ENCODE measurements at places on chromosomes 6 and 20.

- H3K36me3 ChIP-seq: no peaks in the 10 kb centered on the region
- no peaks in the 10 kb centered on the region for H3K27me3 ChIP-seq
- no peaks in the 10 kb centered on the region for H3K4me1 ChIP-seq
Measured at GRCh38 chr6:62976566-62976965, 234.7 kb upstream of the FKBP1C start.

DNA sequence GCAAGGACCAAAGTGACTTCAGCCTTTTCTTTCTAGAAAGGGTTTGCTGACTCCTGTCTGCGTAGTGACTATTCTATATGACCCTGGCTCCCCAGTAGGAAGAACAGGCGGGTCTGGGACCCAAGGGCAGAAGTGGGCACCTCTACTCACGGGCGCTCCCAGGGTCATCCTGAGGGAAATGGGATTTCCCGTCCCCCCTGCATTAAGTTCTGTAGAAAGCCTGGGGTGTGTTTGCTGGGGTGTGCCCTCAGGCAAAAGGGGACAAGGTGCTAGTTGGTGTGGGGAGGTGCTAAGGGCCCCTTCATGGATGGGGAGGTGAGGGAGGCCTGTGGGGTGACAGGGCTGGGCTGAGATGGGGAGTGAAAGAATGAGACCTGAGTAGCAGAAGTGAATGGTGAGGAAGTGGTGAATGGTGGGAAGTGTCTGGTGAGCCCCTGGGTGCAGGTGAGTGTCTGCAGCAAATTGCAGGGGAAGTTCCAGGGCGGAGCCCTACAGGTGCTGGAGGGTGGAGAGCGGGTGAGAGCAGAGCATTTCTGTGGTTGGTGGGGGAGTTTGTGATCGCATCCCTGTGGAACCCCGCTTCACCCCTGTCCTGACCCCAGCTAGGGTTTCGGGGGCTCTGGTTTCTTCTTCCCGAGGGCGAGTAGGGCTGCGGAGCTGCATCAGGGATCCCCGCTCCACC is 21.1 kb downstream of the RAET1L start:
- H3K4me1 ChIP-seq: peaks cover 63% of the 10 kb centered on the region
- peak overlapping the region; percentile 76 for H3K4me3 ChIP-seq
- no peaks in the 10 kb centered on the region for H3K36me3 ChIP-seq
- DNase-seq: peak; percentile 41
- peak overlapping the region; percentile 68 for H3K27ac ChIP-seq

GRCh38 chr6:45877970-45878590 is 137.6 kb downstream of the CLIC5 start:
- peaks cover 20% of the 10 kb centered on the region for H3K27me3 ChIP-seq
- no peaks in the 10 kb centered on the region for H3K4me1 ChIP-seq
- no peaks in the 10 kb centered on the region for H3K36me3 ChIP-seq

DNA sequence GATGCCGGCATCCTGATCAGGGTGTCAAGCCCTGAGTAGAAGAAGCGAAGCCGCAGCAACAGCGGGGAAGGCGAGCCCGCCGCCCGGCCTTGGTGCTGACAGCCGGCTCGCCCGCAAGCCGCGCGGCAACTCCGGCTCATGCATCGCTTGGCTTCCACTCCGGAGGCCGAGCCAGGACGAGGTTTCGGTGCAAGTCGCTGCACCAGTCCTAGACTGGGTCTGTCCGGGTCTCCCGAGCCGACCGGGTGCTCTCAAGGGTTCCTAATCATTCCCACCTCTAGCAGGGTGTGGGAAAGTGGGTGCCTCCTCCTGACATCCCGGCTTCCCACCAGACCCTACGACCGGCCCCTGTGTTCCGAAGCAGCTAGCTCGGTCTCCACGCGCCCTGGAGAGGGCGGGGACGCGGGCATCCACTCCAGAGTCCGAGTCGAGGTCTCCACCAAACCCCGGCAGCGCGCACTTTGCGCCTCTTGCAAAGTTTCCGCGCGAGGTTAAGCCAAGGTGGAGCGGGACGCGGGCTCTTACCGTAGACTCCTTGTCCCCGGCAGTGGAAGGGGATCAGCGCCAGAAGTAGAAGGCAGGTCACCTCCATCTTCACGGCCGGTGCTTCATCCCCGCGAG is 1.4 kb downstream of the MDGA1 start:
- no peak overlapping the region for H3K27ac ChIP-seq
- H3K4me1 ChIP-seq: peaks cover 19% of the 10 kb centered on the region
- H3K4me3 ChIP-seq: peak overlapping the region; percentile 71
- DNase-seq: peak; percentile 42

GRCh38 chr6:107641500-107641941 is 151.6 kb downstream of the SOBP start:
- DNase-seq: no peak
- H3K27me3 ChIP-seq: peaks cover 9% of the 10 kb centered on the region
- peaks cover 3% of the 10 kb centered on the region for H3K4me1 ChIP-seq
- H3K27ac ChIP-seq: no peak overlapping the region
- no peaks in the 10 kb centered on the region for H3K36me3 ChIP-seq

GRCh38 chr6:39785281-39785680 is 6.9 kb upstream of the DAAM2 start:
- H3K27me3 ChIP-seq: peaks cover 10% of the 10 kb centered on the region
- no peak overlapping the region for H3K4me3 ChIP-seq
- H3K4me1 ChIP-seq: no peaks in the 10 kb centered on the region
- H3K27ac ChIP-seq: no peak overlapping the region

DNA sequence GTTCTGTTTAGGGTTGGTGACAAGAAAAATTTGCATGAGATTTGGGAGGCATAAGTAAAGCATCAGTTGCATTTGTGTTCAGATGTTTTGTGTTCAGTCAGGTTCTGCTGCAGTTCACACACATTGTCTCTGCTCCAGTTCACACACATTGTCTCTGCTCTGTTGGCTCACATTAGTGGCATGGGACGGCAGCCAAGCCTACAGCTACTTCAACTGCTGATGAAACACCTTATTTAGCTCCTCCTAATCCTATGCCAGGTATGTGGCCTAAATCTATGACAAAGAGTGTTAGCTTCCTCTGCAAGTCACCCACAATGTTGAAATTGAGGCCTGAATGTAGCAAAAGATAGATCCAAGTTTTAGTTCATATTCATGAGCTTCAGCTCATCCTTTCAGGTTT is 278.1 kb upstream of the SYNCRIP start:
- H3K4me3 ChIP-seq: no peak overlapping the region
- no peaks in the 10 kb centered on the region for H3K36me3 ChIP-seq

GRCh38 chr6:138590796-138591709 is 91.8 kb upstream of the NHSL1 start:
- H3K4me1 ChIP-seq: peaks cover 38% of the 10 kb centered on the region
- H3K27ac ChIP-seq: no peak overlapping the region
- no peaks in the 10 kb centered on the region for H3K27me3 ChIP-seq
- peak; percentile 39 for DNase-seq

- peaks cover 37% of the 10 kb centered on the region for H3K4me1 ChIP-seq
- no peaks in the 10 kb centered on the region for H3K36me3 ChIP-seq
- no peak overlapping the region for H3K27ac ChIP-seq
- H3K27me3 ChIP-seq: peaks cover 37% of the 10 kb centered on the region
- DNase-seq: no peak
- no peak overlapping the region for H3K4me3 ChIP-seq
Measured at GRCh38 chr6:6915219-6915618, 192.5 kb upstream of the RREB1 start.

GRCh38 chr20:51132279-51132678 is 109.4 kb upstream of the KCNG1 start:
- H3K36me3 ChIP-seq: no peaks in the 10 kb centered on the region
- DNase-seq: no peak
- H3K4me3 ChIP-seq: no peak overlapping the region
- H3K27me3 ChIP-seq: peaks cover 10% of the 10 kb centered on the region

DNA sequence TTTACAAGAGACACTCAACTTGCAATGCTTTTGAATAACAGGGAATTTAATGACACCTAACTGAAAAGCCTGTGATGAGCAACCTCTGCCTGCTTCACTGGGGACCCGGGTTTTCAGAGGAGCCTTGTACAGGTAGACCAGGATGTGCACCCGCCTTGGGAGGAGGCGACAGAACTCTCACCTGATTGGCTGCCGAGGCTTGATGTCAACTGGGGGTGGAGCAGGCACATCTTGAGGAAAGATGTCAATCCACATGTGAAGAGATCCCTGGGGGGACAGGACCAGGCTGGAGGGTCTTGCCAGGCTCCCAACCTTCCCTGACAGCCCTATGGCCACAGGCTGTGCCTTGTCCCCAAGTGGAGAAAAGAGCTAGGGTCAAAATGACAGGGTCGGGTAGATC is 19.8 kb downstream of the ERGIC3 start:
- no peak overlapping the region for H3K27ac ChIP-seq
- H3K4me1 ChIP-seq: no peaks in the 10 kb centered on the region

DNA sequence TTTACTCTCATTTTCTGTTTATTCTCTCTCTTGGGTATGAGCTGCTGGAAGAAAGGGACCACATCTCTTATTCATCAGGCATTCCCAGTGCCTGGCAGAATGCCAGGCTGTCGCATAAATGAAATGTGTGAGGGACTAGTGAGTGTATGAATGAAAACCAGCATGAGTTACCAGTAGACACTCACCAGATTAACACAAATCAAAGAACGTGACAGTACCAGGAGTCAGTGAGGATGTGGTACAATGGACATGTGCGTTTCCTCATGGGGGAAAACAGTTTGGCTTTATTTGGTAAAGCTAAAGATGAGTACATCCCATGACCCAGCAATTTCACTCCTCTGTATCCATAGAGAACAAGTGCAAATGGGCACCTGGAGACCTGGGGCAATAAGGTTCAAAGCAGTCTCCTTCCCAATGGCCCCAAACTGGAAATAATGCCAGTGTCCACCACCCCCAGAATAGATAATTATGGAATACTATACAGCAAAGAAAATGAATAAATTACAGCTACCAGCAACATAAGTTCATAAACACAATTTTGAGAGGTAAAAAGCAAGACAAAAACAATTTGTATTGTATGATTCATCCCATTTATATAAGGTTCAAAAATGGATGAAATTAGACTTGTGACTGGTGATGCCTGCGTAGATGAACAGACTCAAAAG is 93.3 kb downstream of the CDH22 start:
- H3K27ac ChIP-seq: no peak overlapping the region
- no peak overlapping the region for H3K4me3 ChIP-seq
- H3K27me3 ChIP-seq: peaks cover 27% of the 10 kb centered on the region
- no peaks in the 10 kb centered on the region for H3K4me1 ChIP-seq
- H3K36me3 ChIP-seq: no peaks in the 10 kb centered on the region

DNA sequence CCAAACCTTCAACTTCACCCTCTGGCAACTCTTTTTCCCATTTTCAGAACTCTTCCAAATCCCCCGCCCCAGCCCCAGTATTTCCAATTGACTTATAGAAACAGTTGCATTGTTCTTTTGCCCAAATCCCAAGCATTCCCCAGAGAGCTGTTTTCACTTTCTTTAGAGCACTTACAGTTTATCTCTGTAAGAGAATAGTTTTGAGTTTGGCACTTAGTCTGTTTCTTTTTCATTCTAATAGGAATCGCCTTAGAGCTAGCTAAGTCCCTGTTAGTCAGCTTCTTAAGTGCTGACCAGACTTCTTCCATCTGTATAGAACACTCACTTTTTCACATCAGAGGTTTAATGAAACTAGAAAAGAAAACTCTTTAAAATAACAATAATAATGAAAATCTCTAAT is 374.2 kb upstream of the FLRT3 start:
- H3K4me1 ChIP-seq: no peaks in the 10 kb centered on the region
- DNase-seq: no peak
- H3K36me3 ChIP-seq: no peaks in the 10 kb centered on the region
- H3K4me3 ChIP-seq: no peak overlapping the region
- no peaks in the 10 kb centered on the region for H3K27me3 ChIP-seq

DNA sequence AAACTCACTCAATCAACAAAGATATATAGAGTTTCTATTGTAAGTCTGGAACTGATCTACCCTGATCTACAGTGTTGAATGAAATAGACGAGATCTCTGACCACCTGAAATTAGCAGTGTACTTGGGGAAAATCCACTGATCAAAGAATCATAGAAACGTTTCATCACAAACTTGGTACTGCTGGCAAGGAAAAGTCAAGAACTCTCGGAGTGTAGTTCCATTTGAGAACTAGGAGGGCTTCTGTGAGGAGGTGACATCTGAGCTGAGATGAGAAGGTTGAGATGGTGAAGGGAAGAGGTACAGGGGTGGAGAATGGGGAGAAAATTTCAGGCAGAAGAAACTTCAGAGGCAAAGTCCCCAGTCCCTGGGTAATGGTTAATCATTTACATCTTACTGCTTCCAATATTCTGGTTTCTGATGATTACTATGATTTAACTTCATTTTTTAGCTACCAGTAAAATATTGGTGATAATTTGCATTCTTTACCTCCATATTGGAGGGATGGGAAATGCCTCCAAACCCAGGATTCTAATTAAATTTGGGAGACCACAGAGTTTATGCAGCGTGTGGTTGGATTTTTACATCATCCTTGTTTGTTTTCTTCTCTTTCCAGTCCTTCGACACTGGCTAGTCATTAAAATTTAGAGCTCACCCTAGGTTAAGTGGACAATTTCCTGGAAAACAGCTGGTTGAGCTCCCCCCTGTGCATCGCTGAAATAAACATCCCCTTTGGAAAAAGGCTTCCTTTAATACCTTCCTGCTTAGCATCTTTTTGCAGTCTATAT is 191.9 kb downstream of the BCAS1 start:
- H3K4me1 ChIP-seq: peaks cover 50% of the 10 kb centered on the region
- no peak for DNase-seq
- H3K4me3 ChIP-seq: no peak overlapping the region
- no peak overlapping the region for H3K27ac ChIP-seq
- H3K27me3 ChIP-seq: no peaks in the 10 kb centered on the region
- H3K36me3 ChIP-seq: no peaks in the 10 kb centered on the region

GRCh38 chr6:92341201-92341600 is 1078.2 kb downstream of the EPHA7 start:
- no peak overlapping the region for H3K4me3 ChIP-seq
- H3K27me3 ChIP-seq: no peaks in the 10 kb centered on the region
- H3K36me3 ChIP-seq: no peaks in the 10 kb centered on the region
- H3K27ac ChIP-seq: no peak overlapping the region
- DNase-seq: no peak

DNA sequence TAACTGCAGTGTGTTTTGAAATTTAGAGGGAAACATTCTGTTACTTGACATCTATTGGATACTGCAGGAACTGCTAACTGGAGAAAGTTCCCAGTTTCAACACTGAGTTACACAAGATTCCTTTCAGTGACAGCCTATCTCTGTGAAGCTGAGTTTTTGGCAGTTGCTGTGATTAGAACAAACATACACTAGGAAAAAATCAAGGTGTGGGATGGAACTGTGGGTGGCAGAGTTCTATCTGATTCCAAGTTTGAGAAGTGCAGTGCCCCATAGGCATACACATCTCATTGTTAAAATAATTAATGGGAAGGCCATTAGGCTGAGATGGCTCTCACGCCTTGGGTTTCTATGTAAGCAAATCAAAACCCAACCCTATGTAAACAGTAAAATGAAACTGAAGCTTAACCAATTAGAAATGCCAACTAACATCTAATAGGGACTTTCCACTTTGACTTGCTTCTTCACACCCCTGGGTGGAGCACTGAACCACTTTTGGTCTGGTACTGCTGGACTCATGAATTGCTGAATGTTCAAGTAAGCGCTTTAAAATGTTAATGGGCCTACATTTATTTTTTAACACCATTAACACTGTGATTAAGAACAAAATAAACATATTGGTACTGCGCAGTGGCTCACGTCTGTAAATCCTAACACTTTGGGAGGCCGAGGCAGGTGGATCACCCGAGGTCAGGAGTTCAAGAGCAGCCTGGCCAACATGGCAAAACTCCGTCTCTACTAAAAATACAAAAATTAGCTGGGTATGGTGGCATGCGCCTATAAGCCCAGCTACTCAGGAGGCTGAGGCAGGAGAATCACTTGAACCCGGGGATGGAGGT is 55.2 kb upstream of the TBC1D7 start:
- H3K4me1 ChIP-seq: peaks cover 16% of the 10 kb centered on the region
- H3K36me3 ChIP-seq: peaks cover 7% of the 10 kb centered on the region
- H3K27ac ChIP-seq: no peak overlapping the region
- no peaks in the 10 kb centered on the region for H3K27me3 ChIP-seq
- no peak for DNase-seq

GRCh38 chr20:13685623-13686022 is 46.9 kb upstream of the TASP1 start:
- H3K36me3 ChIP-seq: no peaks in the 10 kb centered on the region
- no peak overlapping the region for H3K4me3 ChIP-seq
- DNase-seq: no peak
- no peak overlapping the region for H3K27ac ChIP-seq

All from activated naive CD8-positive, alpha-beta T cell treated with anti-CD3 and anti-CD28 coated beads, Interleukin-2, amount 50 U/mL, for 24 hours (primary cell).